Colonic mucosa (tissue), 4 donors: ENCODE measurements at places on chromosomes 13 and 19.

DNA sequence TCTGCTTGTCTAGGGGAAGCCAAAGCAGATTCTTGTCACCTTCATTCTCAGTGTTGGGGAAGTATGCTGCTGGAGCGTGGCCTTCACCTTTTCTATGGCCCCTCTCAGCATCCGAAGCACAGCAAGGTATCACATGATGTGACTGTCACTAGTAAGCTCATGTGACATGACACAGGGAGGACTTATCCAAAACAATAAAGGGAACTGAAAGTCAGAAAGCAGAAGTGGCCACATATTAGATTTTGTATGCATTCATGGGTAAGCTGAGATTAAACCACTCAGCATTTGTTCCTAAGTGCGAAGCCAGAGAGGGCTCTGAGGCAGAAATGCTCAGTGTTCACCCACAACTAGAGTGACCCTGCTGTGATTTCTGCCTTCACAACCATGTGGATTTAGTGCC lies 72.8 kb upstream of the PCDH8 start:
- DNase-seq = no peak

DNA sequence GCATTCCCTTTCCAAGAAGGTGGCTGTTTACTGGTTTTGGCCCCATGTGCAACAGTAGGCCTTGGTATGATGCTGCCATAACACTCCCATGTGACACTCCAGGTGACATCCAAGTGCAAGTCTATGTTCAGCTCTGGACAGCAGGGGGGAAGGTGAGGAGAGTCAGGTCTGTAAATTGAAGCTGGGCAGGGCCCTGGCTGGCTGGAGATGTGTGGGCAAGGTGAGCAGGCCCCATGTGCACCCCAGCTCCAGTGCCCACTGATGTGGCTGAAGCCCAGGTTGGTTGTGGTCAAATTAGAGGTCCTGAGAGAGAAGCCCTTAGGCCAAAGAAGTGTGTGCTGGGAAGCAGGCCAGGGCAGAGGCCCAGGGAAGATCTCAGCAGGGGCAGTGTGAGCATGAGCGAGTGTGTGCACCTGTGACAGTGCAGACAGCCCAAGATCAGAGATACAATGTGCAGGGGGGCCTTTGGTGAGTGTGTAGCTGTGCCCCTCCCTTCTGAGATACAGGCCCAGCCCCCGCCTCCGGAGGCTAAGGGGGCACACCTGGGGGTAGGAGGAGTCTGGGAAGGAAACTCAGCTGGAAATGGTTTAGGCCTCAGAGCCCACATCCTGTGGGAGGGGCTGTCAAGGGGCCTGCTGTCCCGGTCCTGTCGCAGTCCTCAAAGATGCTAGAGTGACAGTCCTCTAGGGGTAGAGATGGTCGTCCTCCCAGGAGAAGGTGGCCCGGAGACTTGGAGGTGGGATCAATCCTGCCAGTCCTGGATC lies 18.6 kb downstream of the DEDD2 start:
- DNase-seq = peak; percentile 47

- DNase-seq = no peak
Observed at GRCh38 chr13:65093357-65093756, 2136.8 kb downstream of the PCDH9 start.

DNA sequence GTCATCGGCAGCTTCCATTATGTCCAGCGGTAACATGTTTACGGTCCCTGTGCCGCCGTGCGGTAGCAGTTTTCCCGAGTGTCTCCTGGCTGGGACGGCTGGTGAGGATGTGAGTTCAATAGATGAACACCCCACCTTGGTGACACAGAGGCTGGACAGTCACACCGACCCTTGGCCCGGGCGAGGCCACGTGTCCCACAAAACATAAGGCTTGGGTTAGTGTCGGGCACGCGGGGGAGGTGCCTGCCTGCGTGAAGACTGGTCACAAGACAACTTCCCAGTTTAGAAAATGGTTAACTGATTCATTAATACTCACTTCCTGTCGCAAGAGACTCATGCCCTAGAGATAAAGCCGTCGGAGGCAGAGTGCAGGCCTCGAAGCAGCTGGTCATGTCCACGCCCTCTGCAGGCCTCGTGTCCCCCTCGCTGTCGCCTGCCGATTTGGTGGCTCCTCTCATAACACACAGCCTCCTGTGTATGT lies 17.2 kb downstream of the RASA3 start:
- DNase-seq = peak; percentile 65

DNA sequence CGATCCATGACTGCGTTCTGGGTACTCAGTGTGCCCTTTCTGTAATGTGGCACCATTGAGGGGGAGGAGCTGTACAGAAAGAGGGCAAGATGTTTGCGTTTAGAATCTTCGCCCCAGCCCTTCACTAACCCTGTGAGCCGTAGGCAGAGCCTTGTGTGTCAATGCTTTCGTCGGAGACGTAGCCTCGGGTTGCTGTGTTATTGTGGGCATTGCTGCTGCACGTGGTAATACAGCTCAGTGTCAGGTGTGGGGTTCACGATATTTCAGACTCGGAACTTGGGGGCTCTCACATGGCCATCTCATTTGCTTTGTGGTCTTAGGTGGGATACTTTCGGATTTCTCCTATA lies 6.1 kb downstream of the RPS9 start:
- no peak for DNase-seq

GRCh38 chr19:7395360-7396066 lies 46.8 kb downstream of the ARHGEF18 start:
- peak; percentile 29 for DNase-seq

DNA sequence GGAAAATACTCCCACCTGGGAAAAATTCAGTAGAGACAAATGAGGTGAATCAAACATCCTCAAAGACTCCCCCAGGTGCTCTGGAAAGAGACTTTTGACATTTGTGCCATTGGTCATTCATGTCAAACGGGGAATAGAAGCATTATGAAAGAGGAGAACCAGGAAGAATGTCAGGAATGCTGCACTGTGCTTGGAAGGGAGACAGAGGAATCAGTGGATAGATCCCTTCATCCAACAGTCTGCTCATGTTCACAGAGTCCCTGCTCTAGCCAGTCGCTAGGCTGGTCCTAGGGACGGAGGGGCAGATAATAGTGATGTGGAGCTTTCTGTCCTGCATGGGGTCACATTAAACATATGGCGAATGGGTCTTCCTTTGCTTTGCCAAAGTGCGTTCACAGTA lies 384.4 kb downstream of the FGF9 start:
- no peak for DNase-seq

DNA sequence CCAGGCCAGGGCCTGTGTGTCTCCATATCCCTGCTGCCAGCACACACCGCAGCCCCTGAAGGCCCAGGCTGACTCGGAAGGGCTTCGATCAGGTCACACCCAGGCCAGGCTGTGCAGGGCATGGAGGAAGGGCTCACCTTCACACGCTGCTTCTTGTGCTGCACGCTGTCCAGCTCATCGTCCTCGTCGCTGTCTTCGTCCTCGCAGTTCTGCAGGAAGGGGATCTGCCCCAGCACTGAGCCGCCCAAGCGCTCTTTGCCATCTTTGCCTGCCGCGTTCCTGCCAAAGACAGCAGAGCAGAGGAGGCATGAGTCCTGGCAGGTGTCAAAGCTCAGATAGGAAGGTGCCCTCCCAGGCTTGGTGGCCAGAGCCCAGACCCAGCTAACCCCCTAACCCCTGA lies 13.7 kb upstream of the PRKD2 start:
- DNase-seq = no peak
